ENCODE measurements at places on chromosomes 2 and 18. TPM values are rescaled to one million over a fixed set of nuclear protein-coding genes. Genes with fewer than 3 reads are reported as not detected.

The PAX8 gene
- total RNA-seq, result under 0.01 TPM

The HOXD10 gene
- total RNA-seq, result 5.2 TPM

DNA sequence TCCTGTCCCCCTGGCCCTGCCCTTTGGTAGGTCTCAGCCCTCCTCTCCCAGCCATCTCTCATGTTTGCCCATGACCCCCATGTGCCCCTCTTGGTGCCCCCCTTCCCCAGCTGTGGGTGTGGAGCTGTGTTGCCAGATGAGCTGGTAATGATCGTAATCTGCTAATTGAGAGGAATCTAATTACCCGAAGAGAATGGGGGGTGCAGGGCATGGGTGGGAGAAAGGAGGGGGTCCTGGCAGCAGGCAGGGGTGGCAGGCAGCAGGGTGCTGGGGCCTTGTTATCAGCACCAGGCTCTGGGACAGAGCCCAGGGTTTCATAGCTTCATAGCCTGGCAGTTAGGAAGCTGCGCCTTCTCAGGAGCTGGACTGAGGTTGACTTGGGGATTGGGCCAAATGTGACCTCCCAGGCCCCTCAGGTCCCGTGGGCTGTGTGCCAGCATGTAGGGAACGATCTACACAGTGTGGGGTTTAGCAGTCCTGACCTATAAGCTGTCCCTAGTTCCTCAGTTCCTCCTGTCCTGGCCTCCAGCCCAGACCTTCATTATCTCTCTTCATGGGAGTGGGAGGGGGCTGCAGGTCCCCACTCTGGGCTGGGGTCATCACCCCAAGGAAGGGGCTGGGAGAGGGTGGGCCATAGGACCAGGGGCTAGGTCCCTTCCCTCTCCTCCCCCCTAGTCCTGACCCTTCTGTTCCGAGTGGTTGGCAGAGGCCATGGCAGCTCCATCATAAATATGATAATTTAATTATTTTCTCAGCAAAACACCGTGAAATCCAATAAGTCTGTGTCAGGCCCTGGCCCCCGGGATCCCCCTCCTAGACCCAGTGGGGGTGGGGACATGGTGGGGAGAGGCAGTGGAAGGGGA is 6.5 kb upstream of the ASIC4 start:
- no peak for DNase-seq

DNA sequence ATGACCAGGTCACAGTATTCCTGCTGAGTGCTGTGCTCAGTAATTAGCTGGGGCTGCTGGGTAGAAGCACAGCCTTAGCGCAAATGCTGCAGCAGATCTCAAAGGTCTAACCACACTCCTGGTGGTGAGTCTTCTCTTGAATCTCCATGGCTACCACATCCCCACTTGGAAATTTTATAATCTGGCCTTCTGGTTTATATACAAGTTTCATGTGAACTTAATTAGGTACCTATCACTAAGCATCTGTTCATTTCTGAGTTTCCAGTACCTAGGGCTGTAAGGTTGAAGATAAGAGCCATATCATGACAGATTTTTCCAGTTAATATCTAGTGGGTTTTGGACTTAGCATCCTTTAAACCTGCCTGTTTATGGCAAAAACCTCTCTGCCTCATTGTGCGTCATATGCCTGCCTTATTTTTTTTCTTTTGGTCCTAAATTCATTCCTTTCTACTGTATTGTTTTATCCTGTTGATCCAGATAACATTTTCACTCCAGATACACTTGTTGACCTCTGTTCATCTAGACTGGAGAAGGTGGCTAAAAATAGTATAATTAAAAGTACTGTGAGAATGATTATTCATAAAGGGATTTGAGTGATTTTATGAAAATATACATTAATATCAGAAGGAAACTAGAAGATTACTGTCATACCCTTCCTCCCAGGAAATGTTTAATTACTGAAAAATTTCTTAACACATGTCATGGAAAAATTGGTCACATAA is 168.4 kb upstream of the THUMPD2 start:
- no peak for DNase-seq

The CACNB4 gene
- 17.7 TPM for total RNA-seq

The TTN gene
- total RNA-seq, result 3.5 TPM

The CHRNG gene
- total RNA-seq, result not detected

The MROH2A gene
- not detected for total RNA-seq

The CPLX4 gene
- not detected for total RNA-seq

The TTR gene
- not detected for total RNA-seq

DNA sequence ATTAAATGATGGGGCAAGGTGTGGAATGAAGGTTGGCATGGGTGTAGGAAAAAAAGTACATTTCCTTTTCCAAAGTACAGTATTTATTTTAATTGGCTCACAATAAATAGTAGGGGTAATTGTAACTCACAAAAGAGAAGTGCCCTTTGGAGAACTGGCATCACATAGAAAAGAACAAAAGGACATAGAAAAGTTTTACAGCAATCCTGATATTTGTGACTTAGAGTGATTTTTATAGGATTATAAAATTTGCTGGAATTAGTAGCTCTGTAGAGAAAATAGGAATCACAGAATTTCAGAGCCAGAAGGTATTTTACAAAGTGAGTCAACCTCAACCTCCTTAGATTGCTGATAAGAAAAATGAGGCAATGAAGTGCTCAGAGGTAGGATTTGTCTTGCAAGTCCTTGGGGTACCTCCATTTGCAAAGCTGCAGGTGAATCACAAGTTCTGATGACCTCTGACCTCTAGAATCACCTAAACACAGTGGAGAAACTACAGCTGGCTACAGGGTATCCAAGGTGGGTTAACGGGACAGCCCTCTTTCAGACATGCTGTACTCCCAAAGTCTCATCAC is 133.6 kb downstream of the SOCS6 start:
- no peak for DNase-seq
